ENCODE measurements at places on chromosomes 7 and 10.

- DNase-seq: no peak
Observed at GRCh38 chr10:69071610-69072009, 16.3 kb upstream of the SRGN start.

DNA sequence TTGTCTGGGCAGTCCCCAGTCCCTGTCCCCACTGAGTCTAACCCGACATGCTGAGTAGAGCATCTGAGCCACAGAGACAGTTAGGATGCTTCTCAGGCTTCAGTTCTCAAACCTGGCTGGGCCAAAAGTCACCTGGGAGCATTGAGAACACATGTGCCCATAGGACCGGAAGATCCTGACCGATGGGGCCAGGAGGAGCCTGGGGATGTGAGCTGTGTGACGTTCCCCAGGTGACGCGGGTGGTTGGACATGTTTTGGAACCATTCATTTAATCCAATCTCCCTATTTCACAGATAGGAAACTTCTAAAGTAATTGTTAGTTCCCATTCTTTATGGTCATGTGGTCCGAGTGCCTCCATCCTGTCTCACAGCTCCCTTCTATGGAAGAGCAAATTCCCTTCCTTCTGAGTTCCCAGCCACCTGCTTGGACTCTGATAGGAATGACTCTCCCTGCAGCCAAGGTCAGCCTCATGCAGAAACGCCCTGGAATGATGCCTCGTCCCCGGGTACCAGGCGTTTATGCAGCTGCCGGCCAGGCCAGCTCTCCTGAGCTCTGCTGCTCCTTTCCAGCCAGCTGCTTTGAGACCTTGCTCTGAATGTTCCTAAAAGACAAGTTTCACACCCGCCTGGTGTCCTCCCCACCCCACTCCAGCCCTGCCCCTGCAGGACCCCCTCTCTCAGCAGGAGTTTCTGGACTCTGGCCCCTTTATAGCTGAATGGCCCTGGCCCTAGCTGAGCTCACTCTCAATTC lies 166.5 kb upstream of the RHEB start:
- no peak for DNase-seq

- DNase-seq: no peak
Observed at GRCh38 chr7:2923886-2924574, 79.9 kb upstream of the GNA12 start.

GRCh38 chr10:75887992-75888680 lies 456.7 kb downstream of the LRMDA start:
- DNase-seq: no peak

DNA sequence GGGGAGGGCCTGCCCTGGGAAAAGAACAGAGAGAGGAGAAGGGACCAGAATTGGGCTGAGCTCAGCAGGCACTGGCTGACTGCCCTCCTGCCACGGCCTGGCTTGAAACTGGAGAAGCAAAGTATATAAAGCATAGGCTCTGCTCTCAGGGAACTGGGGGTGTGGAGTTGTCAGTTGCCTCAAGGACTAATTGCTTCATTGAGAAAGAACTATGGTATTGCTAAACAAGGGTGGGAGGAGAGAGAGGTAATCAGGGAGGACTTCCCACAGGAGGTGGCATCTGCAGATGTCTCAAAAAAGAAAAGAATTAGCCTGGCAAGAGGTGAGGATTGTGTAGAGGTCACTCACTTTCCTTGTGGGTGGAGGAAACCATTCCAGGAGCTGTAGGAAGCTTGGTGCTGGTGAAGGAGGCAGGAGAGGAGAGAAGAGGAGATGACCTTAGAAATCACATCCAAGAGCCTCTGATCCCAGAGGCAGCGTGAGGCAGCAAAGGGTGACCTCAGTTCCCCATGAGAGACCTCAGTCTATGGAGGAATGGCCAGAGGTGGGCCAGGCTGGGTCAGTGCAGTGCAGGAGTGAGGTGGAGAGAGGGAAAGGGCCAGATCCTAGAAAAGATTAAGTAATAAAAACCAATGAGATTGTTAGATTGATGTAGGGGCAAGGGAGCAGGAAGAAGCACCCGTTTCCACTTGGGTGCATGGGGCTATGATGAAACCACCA lies 2.4 kb downstream of the PILRB start:
- no peak for DNase-seq

DNA sequence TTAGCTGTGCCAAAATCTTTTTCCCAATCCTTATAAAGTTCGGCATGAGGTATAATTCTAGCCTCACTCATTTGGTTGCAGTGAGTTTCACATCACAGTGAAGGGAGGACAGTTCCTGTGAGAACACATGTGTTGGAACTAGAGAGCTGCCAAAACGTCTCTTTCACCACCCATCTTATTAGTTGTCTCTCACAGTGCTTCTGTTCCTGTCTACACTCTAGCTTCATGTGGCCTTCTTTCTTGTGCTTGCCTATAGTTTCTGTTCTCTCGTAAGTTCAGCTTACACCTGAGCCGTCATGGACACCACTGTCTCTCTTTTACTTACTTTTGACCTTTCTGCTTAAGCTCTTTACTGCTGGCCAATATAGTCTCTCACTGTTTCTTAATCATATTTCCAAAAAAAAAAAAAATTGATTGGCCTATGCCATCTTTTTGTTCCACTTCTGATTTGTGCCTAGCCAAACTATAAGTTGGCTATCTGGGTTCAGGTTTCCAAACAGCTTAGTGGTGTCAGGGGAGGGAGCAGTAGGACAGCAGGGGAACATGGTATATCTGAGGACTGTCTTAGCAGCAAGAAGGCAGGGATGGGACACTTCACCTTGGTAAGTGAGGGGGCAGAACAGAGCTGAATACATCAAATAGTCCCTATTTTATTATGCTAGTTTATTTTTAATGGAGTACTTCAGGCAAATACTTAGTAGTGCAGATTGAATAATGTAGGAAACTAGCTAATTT lies 38.0 kb downstream of the ZNRF2 start:
- no peak for DNase-seq

Data from stimulated activated CD8-positive, alpha-beta memory T cell treated with anti-CD3 and anti-CD28 coated beads, Interleukin-7, amount 100 ng/mL, for 1 hour (primary cell).